HuH-7 (cell line): ENCODE measurements at places on chromosomes 1 and 21.

GRCh38 chr1:61079898-61080336, 2.4 kb upstream of the NFIA start:
- no peak for DNase-seq

DNA sequence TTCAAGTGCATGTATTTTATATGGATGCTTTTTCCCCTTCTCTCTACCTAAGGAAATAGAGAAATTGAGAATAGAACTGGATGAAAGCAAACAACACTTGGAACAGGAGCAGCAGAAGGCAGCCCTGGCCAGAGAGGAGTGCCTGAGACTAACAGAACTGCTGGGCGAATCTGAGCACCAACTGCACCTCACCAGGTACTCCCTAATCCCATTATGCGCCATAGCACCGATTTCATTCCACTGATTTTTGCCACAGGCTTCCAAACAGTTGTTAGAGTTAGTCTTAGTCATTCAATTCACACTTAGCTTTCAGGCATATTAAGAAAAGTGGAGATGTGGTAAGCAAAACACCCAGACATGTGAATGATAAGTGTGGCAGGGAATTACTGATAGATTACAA, 122.8 kb downstream of the SDCCAG8 start:
- no peak for DNase-seq

GRCh38 chr1:173481195-173481772, 4.1 kb downstream of the PRDX6 start:
- no peak for DNase-seq

GRCh38 chr1:57353654-57354053, 70.2 kb downstream of the DAB1 start:
- no peak for DNase-seq

DNA sequence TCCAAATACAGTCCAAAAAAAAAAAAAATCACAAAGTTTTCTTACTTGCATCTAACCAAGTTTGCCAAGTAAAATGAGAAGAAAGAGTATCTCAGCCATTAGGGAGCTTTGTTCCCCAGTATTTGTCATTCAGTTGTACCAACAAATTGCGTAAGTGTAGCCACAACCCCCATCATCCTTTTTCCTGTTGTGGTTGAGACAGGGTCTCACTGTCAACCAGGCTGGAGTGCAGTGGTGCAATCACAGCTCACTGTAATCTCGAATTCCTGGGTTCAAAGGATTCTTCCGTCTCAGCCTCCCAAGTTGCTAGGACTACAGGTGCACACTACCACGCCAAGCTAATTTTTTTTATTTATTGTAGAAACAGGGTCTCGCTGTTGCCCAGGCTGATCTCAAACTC, 9.5 kb downstream of the STX6 start:
- no peak for DNase-seq

- peak; percentile 38 for DNase-seq
These were observed 182.4 kb downstream of the MIS18A start for GRCh38 chr21:32096411-32096810.

DNA sequence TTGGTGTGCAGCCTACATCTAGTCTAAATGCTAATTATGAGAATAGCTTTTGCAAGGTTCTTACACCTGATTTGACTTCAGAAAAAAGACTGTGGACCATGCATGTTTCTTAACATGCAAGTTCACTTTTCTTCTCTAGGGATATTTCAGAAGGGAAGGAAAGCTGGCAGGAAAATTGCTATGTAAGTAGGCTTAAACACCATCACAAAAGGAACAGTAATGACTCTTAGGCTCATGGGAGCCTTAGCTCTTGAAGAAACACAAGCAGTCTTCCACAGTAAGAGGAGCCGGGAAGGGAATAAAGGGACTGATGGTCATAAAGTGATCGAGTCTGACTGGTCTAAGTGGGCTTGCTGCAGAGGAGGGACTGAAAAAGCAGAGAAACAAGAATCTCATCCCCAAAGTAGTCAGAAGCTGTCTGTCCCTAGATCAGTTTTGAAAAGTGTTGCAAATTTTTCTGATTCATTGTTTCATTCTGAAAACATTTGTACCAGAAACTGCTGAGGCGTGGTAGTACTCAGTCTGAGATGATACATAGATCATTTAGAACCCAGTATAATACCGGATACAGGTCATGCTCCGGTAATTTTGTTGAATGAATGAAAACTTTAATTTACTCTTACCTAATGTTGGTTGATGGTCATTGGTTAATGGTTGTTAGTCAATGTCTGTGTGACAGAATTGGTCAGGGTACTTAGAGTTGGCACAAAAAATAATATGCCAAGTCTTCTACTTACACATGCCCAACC, 40.9 kb downstream of the SMYD2 start:
- no peak for DNase-seq

DNA sequence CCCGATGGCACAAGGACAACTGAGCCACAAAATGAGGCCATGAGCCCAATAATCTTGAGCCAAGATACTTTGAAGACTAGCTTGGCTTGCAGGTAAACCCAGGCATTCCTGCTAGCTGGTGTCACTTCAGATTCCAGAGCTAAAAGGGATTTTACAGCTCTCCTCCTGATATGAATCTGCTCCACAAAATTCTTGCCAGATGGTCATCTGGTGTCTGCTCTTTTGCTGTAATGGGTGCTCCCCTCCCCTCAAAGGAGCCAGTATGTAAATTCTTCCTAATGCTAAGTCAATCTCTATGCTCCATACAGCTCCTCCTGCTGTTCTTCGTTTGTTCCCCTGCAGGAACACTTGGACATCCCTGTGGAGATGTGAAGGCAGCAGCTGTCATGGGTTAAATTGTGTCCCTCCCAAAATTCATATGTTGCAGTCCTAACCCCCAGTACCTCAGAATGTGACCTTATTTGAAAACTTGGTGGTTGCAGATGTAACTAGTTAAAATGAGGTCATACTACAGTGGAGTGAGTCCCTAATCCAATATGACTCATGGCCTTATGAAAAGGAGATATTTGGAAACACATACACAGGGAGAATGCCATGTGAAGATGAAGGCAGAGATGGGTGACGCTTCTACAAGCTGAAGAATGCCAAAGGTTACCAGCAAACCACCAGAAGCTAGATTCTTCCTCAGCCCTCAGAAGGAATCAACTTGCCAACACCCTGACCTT, 180.6 kb upstream of the PALMD start:
- no peak for DNase-seq

- no peak for DNase-seq
These were observed 20.2 kb upstream of the ZNF436 start for GRCh38 chr1:23389837-23390321.

GRCh38 chr1:205488074-205488723, 16.3 kb upstream of the CDK18 start:
- DNase-seq = peak; percentile 76

DNA sequence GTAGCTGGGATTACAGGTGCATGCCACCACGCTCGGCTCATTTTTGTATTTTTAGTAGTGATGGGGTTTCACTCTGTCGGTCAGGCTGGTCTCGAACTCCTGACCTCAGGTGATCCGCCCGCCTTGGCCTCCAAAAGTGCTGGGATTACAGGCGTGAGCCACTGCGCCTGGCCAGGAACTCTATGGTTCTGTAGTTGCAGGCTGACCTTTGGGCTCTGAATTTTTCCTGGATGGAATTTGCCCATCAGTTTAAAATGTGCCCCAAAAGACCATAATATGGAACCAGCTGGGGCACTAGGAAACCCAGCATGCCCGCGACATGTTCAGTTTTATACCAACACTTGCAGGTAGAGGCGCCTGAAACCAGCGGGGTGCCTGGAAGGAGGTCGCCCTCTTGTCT, 1.6 kb upstream of the SCNN1D start:
- no peak for DNase-seq

GRCh38 chr1:19969898-19970660, 9.3 kb downstream of the PLA2G2A start:
- DNase-seq = no peak

DNA sequence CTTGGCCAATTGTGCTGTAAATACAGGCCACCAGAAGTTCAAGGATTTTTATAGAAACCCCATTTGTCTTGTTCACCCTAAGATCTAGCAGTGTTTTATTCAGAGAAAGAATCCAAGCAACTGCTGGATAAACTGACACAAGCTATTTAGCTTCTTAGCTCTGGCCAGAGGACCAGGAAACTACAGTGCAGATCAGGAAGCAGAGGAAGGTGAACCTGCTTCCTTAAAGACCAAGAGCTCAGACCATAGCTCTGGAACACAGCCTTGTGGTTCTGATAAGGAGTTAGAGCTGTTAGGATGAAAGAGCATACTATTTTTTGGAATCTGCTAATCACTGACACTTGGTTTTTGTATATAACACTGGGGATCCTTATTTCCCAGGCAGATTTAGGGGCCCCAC, 5.2 kb upstream of the CCDC17 start:
- DNase-seq = no peak

DNA sequence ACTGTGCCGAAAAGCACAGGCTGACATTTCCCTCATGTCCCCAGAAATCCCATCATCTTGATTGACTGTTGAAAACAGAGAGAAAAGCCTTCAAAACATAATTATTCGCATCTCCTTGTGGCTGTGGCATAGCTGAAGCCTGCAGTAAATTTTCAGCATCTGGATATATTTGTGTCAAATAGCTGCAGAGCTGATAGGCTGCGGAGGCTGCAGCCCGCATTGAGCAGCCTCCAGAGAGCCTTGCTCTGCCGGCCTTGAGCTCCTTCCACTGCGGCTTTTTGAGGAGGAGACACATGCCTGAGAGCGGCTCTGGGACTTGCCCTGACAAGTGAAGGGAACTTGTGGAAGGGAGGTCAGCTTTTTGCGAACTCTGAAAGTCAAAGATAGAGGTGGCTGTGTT, 144.7 kb downstream of the RYR2 start:
- no peak for DNase-seq

DNA sequence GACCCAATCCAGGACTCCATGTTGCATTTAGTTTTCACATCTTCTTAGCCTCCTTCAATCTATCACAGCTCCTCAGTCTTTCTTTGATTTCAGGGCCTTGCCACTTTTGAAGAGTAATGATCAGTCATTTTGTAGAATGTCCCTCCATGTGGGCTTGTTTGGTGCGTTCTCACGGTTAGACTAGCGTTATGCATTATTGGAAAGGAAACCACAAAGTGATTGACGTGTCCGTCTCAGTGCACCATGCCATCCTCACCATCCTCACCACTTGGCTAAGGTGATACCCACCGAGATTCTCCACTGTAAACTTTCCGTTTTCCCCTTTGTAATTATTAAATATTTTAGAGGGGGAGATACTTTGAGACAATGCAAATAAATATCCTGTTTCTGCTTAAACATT, 59.6 kb upstream of the OLIG2 start:
- no peak for DNase-seq

GRCh38 chr1:229590119-229590518, 31.6 kb upstream of the ABCB10 start:
- DNase-seq = no peak

GRCh38 chr1:29802181-29803068, 566.1 kb downstream of the PTPRU start:
- DNase-seq = no peak

DNA sequence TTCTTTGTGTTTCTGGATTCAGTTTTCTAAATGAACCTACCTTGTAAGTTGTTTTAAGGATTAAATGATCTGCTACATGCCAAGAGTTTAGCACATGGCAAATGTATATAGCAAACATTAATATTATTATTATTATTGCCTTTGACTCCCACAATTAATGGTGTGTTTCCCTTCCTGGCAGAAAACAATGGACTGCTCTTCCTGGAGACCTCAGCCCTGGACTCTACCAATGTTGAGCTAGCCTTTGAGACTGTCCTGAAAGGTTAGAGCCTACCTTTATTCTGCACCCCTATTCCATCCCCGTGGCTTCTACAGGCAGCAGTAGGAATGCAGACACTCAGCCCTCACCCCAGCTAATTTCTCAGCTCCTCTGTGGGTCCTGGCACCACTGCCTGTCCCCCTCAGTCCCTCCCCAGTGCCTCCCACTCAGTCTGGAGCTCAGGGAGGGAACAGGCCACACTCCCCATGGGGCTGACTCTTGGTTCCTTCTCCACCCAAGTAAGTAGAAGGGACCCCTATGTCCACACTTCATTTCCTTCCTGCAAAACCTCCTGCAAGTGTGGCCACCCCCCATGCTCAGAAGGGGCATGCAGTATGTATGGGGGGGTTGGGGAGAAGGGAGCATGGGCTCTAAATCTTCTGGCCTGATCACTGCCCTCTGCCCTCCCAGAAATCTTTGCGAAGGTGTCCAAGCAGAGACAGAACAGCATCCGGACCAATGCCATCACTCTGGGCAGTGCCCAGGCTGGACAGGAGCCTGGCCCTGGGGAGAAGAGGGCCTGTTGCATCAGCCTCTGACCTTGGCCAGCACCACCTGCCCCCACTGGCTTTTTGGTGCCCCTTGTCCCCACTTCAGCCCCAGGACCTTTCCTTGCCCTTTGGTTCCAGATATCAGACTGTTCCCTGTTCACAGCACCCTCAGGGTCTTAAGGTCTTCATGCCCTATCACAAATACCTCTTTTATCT, 8.8 kb downstream of the RAB25 start:
- no peak for DNase-seq

- no peak for DNase-seq
These were observed 122.7 kb downstream of the UCHL5 start for GRCh38 chr1:192936313-192937018.

DNA sequence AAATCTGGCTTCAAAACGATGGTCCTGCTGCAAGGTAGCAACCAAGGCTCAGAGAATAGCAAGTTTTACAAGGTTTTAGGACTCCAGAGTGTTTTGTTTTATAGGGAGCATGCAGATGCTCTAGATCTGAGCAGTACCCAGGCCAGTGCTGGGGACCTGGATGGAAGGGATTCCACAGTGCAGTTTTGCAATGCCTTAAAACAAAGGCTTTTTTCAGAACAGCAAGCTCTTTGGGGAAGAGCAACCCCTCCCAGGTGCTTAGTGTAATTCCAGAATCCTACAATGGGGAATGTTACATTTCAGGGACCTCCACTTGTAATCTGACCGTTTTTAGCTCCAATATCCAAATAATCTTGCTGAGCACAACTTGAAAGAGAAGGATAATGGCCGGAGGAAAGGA, 6.7 kb downstream of the ROR1 start:
- no peak for DNase-seq

GRCh38 chr1:234969581-234970400, 158.8 kb downstream of the TOMM20 start:
- no peak for DNase-seq

DNA sequence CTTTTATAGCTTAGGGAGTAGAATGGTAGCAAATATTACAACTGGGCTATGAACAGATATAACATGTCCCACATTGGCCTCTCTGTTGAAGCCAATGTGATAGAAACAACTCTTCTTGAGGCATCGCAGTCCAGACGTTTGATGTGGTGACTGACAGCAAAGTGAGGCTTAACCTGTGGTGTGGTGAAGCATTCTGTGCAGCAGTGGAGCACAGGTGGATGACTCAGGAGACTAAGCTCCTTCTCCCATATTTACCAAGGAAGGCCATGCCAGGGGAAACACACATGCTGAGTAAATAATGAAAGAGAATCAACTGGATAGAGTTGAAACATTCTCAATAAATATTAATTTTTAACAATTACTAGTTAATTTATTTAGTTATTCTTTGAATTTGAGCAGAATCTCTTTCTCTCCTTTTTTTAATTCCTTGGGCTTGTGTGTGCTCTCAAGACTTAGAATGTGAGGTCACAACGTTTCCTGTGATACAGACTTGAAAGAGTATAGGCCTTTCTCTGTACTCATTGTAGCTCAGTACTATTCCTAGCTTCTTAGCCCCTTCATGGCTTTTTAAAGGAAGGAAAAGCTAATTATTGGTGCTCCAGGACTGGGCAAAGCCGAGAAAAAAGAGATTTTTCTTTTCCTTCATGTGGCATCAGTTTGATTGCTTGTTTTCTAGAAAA, 17.6 kb downstream of the CRB1 start:
- no peak for DNase-seq
